CD4-positive, alpha-beta T cell treated with Interleukin-4 for 1 hour (primary cell): ENCODE measurements at places on chromosomes 11 and 22.

GRCh38 chr11:35334385-35335090 is 84.8 kb downstream of the SLC1A2 start:
- DNase-seq = peak; percentile 53

DNA sequence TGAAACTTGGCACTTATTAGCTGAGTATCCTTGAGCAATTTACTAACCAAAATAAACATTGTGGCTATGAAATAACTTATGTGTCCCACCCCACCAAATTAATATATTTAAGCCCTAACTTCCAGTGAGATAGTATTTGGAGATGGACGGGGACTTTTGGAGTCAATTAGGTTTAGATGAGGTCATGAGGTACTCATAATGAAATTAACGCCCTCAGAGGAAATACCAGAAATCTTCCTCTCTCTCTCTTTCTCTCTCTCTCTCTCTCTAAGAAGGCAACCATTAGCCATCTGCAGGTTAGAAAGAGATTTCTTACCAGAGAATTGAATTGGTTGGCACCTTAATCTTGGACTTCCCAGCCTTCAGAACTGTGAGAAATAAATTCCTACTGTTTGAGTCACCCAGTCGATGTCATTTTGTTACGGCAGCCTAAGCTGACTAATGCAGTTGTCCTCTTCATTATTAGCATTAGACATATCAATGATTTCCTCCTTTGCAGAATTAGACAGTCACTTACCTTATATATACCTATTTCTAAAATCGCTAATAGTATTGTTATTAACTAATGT is 1284.0 kb downstream of the FAM181B start:
- DNase-seq = no peak

DNA sequence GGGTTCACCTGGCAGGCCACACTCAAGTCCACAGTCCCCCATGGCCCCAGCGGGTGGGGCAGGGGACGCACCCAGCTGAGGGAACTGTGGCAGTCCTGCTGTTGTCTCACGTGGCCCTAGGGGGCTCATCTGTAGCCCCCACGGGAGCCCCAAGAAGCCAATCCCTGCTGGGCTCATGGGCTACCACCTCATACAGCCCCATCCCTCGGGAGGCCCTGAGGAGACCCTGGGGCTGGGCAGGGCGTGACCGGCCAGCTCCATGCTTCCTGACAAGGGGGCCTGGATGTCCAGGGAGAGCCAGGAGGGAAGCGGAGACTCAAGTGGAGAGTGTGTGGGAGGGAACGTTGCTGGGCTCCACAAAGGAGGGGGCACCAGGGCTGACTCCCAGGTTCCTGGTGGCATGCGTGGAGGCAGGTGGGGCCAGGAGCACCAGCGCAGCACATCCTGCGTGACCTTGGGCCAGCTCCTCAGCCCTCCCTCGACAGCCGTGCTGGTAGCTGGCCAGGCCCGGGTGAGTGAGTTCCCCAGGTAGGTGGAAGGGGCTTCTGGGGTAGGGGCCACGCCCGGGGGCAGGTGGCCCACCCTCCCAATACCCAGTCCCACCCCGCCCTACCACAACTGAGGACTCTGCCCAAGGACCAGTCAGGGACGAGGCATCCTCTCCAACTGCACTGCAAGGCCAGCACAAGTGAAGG is 7.9 kb downstream of the RTN4R start:
- no peak for DNase-seq

DNA sequence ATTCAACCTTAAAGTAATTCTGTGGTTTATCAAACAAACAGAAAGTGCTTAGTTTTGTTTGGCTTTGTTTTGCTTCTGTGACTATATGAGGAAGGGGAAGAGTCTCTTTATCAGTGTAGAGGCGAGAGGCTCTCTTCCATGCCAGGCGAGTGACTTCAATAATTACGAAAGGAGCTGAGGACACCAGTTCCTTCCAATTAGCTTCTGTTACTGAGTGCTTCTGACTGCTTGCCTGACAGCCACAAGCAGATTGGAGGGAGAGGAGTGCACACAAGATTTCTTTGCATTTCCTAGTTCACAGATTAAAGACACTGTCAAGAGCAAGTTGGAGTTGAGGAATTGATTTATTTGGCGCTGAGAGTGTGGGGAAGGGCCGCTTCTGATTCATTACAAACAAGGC is 1484.5 kb upstream of the TENM4 start:
- DNase-seq = no peak

- no peak for DNase-seq
Measured at GRCh38 chr22:47367993-47368945, 605.8 kb downstream of the TBC1D22A start.

- DNase-seq = no peak
Measured at GRCh38 chr22:39731481-39731880, 160.9 kb downstream of the CACNA1I start.

DNA sequence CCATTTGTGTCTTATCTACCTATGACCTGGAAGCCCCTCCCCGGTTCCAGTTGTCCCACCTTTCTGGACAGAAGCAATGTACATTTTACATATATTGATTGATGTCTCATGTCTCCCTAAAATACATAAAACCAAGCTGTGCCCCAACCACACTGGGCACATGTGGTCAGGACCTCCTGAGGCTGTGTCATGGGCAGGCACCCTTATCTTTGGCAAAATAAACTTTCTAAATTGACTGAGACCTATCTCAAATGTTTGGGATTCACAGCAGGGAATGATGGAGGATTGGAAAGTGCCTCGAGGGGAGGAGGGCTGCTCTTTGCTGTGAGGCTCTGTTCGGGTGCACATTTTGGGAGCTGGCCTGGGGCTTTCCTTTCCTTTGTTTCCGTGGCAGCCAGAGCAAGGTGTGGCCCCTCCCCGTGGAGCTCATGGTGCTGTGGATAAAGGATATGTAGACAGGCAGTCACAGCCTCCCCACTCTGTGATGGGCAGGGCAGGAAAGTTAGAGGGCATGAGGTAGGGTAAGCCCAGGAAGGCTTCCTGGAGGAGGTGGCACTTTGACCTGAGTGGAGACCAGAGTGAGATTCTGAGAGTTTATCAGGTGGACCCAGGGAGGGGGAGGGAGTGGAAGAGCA is 615.6 kb downstream of the TBC1D22A start:
- DNase-seq = no peak

GRCh38 chr11:95084509-95084908 is 5.1 kb upstream of the ENDOD1 start:
- DNase-seq = no peak

DNA sequence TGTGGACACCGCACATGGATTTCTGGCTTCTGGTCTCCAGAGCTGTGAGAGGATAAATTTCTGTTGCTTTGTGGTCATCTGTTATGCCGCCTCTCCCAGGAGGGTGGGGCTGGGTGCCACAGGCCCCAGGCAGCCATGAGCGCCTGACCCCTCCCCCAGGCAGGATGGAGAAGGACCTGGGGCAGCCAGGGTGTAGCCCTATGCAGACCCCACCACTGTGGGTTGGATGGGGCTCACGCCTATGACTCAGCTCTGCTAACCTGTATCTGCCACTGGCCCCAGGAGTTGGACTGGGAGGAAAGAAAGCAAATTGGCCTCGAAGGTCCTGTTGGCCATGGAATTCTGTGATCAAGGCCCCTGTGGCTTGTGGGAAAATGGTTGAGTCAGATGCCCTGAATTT is 1351.1 kb downstream of the BRD1 start:
- no peak for DNase-seq

- DNase-seq = peak; percentile 58
Measured at GRCh38 chr22:23402275-23403151, 177.6 kb downstream of the IGLL1 start.

- DNase-seq = no peak
Measured at GRCh38 chr11:10441652-10442503, 13.2 kb upstream of the AMPD3 start.

DNA sequence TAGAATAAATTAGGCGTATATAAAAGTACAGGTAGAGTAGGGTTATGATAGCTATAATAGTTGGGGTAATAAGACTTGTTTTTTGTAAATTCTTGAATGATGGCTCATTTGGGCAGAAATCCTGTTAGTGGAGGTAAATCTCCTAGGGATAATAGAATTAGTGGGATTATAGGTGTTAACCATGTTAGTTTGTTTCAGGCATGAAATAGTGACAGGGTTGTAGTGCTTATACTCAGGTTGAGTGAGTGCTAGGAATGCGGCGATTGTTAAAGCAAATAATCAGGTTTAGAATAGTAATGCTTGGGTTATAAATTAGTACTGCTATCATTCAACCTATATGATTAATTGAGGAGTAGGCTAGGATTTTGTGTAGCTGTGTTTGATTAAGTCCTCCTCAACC is 297.1 kb downstream of the DYNC2H1 start:
- no peak for DNase-seq

GRCh38 chr22:38221908-38222796 is 20.4 kb downstream of the MAFF start:
- no peak for DNase-seq

DNA sequence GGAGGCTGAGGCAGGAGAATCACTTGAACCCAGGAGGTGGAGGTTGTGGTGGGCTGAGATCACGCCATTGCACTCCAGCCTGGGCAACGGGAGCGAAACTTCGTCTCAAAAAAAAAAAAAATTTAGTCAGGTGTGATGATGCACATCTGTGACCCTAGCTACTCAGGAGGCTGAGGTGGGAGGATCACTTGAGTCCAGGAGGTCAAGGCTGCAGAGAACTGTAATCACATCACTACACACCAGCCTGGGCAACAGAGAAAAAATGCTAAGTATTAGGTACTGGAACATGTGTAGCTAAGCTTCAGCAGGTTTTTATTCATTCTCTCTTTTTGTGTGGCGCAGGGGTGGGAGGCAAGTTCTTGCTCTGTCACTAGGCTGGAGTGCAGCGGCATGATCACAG is 64.2 kb upstream of the SLN start:
- DNase-seq = no peak

DNA sequence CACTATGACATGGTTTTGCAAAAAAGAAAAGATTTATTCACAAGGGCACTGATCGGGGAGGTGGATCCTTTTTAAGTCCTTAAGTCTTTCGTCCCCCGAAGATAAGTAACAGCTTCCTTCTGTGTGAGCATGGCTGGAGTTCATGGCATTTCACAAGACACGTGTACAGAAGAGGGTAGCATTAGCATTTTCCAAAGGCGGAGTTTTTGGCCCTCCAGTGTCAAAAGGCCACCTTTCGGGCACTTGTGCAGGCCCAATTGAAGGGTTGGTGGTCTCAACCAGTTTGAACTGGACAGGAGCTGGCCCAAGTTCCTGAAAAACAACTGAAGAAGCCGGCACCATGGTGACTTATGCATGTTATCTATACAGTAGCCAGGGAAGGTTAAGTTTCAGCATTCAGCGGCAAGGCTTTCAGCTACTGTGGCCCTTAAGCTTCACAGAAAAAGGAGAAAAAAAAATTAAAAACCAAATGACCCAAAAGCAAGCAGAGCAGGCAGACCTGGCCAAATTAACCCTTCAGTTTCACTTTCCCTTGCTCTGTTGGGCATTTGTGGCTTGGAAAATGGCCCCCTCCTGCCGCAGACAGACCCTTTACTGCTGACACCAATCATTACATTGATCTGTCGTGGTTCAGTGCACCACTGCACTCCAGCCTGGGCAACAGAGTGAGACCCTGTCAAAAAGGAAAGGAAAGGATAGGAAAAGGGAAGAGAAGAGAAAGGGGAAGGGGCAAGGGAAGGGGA is 18.7 kb downstream of the ZNF74 start:
- no peak for DNase-seq

GRCh38 chr11:81278991-81279390 is 1454.7 kb downstream of the FAM181B start:
- DNase-seq = no peak

DNA sequence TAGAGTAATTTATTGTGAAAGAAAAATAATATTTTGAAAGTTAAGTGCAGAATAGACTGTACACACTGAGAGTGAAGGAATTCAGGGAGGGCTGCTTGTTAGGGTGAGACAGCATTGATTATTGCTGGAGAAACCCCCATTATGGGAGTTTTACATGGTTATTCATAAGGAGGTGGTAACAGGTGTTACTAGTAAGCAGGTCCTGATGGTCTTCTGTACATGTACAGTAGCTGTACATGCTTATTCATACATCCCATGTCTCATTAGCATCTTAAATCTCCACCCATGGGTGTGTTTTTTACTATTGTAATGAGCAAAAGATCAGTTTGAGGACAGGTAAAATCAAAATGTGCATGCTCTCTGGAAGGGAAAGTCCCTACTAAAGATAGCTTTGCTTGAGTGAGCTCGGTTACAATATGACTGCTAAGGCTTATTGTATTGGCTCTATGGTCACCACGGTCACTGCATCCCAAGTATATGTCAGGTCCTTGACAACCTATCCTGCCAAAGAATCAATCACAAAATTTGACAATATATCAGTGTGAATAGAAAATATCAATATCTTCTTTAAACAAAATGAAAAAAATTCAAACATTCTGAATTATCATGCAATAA is 6.2 kb downstream of the KDM4F start:
- no peak for DNase-seq

DNA sequence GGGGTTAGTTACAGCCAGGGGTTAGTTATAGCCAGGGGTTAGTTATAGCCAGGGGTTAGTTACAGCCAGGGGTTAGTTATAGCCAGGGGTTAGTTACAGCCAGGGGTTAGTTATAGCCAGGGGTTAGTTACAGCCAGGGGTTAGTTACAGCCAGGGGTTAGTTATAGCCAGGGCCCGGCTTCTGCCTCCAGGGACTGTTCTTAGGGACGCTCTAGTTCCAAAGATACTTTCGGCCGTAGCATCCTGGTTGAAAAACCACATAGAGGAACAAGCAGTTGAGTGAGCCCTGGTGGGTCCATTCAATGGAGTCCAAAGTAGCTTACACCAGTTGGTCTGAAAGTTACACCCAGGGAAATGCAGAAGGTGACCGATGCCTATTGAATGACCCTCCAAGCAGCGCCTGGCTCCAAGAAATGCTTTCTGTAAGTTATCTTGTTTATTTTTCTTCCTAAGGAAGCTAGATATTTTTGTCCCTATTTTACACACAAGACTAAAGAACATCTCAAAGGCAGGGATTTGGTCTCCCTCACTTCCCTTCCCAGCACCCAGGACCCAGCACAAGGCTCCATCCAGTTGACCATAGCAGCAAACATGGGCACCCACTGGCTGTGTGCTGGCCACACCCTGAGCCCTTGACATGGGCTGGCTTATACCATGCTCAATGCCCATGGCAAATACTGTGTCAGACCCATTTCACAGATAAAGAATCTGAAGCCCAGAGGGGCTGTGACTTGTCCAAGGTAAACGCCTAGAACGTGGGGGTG is 49.7 kb upstream of the SHISAL1 start:
- DNase-seq = no peak

DNA sequence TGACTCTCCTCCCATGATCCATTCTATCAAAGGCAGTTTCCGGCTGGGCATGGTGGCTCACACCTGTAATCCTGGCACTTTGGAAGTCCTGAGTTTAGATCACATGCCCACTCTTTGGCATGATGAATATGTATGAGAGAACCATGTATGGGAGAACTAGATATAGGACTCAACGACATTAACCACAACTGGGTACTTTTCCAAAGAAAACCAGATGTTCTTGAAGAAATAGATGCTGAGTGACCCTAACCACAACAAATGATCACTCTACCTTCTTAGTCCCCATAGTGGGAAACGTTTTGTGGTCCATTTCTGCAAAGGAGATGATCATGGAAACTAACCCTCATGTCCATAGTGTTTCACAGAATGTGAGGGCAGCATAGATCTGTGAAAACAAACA is 13.6 kb downstream of the FJX1 start:
- no peak for DNase-seq
